Muscle of arm (tissue), 14 donors: ENCODE measurements at places on chromosomes 6 and 20. TPM values are rescaled to one million over a fixed set of nuclear protein-coding genes. Genes with fewer than 3 reads are reported as not detected.
A peak's percentile ranks its signal among the peaks of the same experiment; 100 is the strongest.

CLVS2 gene
- polyA plus RNA-seq = 2.9 TPM

C6orf132 gene
- 3.6 TPM for polyA plus RNA-seq

CPNE5 gene
- 10.5 TPM for polyA plus RNA-seq

EYA2 gene
- 3.3 TPM for polyA plus RNA-seq

TAAR8 gene
- not detected for polyA plus RNA-seq

CST7 gene
- 0.68 TPM for polyA plus RNA-seq

LY86 gene
- polyA plus RNA-seq = 1.7 TPM

DPPA5 gene
- polyA plus RNA-seq = not detected

DNA sequence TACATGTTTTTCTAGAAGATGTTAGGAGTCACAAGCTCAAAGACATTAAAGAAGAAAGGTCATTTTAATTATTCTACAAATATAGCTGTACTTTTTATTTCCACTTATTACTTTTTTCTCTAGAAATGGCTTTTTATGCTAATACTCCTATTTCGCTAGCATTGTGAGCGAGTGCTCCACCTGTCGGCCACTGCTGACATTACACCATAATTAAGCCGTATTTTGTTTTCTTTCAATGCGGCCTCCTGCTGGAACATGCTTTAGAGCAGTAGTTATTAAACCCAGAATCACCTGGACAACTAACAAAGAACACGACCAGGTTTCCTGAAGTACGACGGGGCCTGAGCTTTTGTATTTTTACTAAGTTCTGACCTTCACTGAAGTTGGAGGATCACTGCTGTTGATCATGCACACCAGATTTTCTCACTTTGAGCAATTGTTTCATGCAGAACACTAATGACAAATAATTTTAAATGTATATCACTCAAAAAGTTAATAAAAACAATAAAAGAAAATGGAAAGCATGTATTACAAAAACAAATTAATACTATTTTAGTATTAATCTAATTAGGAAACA lies 74.1 kb upstream of the PAK5 start:
- DNase-seq = peak; percentile 36

DNA sequence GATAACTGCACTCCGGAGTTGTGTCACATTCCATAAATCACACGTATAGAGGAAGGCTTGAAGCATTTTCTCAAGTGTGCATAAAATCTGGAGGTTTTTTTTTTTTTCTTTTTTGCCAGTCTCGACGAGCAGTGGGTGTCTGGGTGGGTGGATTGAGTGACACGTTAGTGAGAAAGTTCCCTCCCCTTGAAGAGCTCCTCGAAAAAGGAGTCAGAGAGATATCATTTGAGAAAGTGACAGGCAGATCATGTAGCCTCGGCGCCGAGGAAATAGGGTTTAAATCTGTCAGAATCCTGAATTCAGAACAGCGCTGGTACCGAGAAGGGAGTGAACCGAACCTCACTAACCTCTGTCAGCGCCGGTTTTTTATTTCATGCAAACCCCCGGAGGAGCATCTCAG lies 269.5 kb upstream of the ARID1B start:
- DNase-seq = no peak

DNA sequence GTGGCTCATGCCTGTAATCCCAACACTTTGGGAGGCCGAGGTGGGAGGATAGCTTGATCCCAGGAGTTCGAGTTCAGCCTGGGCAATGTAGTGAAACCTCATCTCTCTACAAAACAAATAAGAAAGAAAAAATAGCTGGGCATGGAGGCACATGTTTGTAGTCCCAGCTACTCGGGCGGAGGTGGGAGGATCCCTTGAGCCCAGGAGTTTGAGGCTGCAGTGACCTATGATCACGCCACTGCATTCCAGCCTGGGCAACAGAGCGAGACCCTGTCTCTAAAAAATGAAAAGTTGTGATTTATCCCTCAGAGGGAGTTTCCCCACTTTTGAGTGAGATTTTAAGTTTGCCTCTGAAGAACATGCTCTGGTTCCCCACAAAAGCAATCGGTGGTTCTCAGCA lies 17.4 kb upstream of the BMP7 start:
- no peak for DNase-seq

DNA sequence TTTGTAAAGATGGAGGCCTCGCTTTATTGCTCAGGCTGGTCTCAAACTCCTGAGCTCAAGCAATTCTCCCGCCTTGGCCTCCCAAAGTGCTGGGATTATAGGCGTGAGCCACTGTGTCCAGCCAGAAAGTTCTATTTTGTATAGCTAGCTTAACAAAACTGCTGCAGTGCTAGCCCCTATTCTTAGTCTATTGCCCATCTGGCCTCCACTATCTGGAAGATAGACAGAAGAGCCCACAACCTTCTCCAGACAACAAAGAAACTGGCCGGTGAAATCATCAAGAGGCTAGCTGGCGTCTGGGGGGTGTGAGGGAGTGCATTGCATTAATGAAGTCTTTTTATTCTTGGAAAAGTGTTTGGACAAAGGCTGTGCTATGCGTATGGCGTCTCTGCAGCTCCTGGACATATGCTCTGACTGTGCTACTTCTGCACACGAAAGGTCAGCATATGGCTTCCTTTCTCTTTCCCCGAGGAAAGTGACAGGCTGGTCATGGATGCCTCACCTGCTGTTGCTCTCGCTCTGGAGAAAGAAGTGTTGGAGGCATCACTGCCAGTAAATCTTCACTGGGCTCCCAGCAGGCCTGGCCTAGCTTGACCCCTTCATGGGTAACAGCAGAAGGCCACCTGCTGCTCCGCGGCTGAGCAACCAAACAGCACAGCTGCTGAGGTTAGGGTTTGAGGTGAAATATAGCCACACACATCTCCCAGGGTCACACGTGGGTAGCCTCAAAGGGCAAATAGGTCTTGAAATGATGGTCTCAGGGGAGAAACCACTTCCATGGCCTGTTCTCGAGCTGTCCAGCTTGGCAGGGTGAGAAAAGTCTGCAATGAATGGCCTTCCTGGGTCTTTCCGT lies 95.1 kb upstream of the IYD start:
- no peak for DNase-seq

DNA sequence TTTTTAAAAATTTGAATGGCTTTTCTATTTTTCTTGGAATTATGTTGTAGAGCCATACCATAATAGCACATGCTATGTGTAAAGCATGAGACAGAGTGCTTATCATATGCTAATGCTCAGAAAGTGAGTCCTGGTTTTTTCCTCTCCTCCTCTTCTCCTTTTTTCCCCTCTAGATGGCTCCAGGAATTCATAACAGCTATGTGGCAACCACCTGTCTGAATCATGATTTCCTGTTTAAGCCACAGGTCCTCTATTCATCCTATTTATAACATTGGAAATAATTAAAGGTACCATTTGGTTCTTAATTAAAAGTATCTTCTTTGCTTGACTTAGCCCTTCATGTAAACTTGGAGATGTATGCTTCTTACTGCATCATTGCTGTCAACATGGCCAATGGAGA lies 260.0 kb upstream of the MAP3K7 start:
- DNase-seq = no peak

- no peak for DNase-seq
Observed at GRCh38 chr6:109308018-109308492, 74.2 kb downstream of the CD164 start.

DNA sequence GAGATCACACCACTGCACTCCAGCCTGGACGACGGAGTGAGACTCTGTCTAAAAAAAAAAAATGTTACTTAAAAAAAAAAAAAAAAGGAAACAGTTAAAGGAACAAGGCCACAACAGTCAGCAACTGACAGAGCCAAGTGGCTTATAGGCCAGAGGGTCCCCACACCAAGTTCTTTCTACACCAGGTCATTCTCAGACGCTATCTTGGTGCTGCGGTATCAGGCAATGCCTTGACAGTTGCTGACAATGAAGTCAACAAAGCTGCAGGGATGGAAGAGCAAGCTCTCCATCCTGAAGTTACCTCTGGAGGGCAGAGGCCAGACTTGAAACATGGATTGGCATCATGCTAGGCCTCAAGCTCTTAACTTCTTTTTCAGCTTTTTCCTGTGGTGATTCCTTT lies 31.9 kb downstream of the COMMD7 start:
- DNase-seq = no peak

DNA sequence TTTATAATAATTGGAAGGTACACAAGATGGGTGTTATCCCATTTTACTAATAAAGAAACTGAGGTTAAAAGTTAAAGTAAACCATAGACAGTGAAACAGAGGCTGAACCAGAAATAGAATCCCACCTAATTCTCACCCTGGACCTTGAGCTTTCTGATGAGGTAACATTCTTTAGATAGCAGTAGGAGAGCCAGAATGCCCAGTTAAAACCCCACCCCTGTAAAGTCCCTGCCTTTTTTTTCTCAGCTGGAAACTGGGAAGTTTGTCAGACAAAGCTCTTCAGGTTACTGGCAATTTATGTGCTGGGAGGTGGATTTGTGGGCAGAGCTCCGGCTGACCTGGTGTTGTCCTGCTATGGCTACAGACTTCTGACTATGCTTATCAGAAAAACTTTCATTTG lies 1.9 kb upstream of the MCHR2 start:
- no peak for DNase-seq

DNA sequence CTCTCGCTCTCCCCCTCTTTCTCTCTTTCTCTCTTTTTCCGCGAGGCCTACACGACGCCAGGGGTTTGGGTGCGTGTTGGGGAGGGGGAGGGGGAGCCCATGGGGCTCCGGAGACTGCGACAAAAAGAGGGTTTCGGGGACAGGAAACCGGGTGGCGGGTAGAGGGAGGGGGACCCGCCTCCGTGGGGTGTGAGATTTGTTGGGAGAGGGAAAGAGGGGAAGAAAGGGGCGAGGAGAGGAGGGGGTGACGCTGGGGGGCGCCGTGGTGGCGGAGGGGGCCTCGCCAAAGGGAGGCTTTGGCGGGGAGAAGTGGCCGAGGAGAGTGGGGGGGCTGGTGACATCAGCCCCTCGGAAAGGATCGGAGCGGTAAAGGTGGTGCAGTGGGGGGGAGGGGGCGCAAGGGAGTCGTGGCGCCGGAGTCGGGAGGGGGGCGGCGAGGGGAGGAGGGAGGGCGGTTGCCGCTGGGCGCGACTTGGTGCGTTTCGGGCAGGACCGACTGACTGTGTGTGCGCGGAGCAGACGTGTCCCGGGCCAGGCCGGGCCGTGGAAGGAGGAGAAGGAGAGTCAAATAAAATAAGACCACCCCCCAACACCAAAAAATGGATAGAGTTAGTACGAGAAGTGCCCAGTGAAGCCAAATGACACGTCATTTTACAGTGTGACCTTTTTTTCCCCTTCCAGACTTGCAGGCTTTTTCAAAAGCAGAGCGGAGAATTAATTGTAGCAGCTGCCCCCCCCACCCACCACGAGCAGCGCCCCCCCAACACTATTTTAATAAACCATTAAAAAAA lies 39.8 kb downstream of the GNAS start:
- DNase-seq = peak; percentile 84

GRCh38 chr6:125953502-125953875 lies 3.1 kb upstream of the HINT3 start:
- DNase-seq = no peak

DNA sequence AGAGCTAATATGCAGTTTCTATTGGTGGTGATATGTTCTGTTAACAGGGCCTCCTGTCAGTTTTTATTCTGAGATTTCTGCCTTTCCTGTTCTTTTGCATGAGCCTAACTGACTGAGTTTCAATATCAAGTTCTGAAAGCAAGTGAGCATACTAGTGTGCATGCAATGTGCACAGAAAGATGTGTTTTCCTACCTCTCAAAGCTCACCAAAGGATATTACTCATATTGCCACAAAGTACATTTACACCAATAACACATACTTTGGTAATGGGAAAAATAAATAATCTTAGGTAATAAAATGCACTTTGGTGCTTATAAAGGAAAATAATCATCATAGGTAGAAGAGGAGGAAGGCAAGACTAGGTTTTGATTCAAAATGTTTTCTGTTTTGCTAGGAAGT lies 195.0 kb downstream of the KHDC1L start:
- no peak for DNase-seq

DNA sequence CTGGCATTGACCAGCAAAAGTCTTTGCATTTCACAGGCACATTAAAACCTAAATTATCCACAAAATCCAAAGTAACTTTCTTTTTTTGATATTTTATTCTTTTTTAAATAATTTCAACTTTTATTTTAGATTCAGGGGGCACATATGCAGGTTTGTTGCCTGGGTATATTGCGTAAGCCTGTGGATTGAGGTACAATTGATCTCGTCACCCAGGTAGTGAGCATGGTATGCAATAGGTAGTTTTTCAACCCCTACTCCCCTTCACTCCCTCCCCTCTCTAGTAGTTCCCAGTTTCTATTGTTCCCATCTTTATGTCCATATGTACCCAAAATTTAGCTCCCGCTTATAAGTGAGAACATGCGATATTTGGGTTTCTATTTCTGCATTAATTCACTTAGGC lies 97.6 kb downstream of the CEP57L1 start:
- DNase-seq = no peak
